T-cell (primary cell): ENCODE measurements at places on chromosomes 5 and 9. TPM values are rescaled to one million over a fixed set of nuclear protein-coding genes. Genes with fewer than 3 reads are reported as not detected.

ZNF483 gene
- total RNA-seq = 21.5 TPM

ST8SIA4 gene
- 28.8 TPM for total RNA-seq

KLF9 gene
- total RNA-seq = 91.7 TPM

CARTPT gene
- total RNA-seq = not detected

DNA sequence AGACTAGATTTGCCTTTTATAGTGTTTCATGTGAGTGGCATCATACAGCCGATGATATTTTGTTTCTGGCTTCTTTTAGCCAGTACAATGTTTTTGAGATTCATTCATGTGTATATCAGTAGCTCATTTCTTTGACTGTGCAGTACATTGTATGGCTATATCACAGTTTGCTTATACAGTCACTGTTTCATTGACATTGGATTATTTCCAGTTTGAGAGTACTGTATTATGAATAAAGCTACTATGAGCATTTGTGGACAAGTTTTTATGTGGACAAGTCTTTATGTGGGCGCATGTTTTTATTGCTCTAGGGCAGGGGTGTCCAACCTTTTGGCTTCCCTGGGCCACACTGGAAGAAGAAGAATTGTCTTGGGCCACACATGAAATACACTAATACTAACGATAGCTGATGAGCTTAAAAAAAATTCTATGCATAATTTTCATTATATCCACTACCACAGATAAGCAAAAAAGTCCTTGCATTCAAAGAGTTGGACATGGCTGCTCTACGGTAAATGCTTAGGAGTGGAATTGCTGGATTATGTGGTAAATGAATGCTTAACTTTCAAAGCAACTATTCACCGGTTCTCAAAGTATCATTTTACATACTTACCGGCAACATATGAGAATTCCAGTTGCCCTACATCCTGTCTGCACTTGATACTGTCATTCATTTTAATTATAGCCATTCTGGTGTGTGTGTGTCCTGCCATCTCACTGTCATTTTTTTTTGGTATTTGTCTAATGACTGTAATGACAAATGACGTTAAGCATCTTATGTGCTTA lies 177.8 kb downstream of the RGS3 start:
- no peak for DNase-seq

DNA sequence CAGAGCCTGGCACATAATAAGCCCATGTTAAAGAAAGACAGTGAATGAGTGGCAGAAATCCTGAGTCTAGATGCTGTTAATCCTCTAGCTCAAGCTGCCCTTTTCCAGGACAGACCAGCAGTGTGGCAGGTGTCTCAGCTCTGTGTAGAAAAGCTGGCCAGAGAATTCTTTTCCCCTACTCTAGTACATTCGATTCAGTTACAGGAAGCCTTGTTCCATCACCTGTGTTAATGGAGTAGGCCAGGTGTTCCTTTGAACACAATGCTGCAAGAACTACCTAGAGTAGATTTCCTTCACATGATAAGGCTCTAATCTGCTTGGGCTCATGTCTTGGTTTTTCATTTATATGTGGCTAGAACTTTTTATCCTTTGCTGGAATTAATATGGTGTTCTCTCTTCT lies 52.5 kb downstream of the NUP214 start:
- DNase-seq = no peak

- DNase-seq = no peak
Measured at GRCh38 chr5:69167929-69168328, 979 bp downstream of the CCNB1 start.

DNA sequence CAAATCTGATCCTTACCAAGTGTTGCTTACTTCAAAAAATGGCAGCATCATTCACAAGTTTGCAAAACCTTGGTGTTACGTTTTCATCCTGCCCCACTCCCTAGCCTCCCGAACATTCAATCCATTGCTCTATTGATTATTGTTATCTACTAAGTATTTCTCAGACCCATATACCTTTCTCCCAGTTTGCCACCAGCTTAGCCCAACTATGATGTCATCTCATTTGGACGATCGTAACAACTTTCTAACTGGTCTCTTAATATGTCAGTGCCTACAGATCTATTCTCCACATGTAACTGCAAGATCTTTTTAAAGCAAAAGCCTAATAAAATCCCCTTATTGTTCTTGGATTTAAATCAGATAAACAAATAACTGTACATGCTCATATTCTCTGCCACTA lies 497.1 kb upstream of the EDIL3 start:
- DNase-seq = no peak

- DNase-seq = no peak
Measured at GRCh38 chr9:104350541-104350940, 153.5 kb upstream of the OR13F1 start.

DNA sequence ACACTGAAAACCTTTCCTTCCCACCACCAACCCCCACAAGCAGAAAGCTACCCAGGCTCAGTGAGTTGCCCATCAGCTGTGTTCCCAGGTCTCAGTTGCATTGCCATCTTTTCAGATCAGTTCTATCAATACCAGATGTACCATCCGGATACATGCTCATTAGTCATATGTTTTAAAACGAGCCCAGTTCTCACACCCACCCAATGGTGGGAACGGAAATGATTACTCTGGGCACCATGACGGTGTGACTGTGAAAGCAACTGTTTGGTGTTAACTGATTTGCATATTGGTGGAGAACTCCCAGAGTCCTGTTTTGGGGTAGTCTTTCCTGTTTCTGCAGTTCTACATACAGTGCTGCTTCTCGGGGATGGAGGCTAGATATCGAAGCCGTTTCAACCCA lies 212.3 kb downstream of the TRIM36 start:
- no peak for DNase-seq

GRCh38 chr5:167579693-167580055 lies 711.8 kb upstream of the WWC1 start:
- no peak for DNase-seq

- DNase-seq = no peak
Measured at GRCh38 chr5:66354422-66354821, 210.3 kb downstream of the SREK1 start.

DNA sequence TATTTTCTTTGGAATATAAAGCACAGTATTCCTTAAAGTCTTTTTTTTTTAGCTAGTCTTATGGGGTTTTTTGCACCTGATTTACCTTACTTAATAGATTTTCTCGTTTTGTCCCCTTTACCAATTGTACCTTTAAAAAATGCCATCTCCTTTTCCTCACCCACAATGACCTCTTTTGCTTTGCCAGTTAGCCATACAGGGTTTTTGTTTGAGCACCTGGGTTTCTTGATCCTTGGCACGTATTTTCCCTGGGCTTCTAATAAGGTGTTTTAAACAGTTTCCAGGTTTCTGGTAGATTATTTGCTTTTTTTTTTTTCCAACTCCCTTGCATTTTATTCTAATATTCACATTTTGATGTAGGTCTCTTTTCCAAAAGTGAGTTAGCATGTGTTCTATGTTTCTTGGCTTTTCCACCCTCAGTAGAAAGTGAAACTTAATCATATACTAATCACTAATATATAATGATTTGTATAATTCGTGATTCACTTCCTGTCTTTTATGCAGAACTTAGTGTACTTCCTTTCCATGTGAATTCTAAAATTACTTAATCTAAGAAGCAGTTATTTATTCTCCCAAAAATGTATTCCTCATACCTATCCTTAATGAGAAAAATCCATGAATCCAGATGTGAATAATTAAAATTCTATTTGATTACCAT lies 673.9 kb upstream of the RGMB start:
- DNase-seq = no peak

- DNase-seq = no peak
Measured at GRCh38 chr5:17222664-17223063, 5.2 kb downstream of the BASP1 start.
